ENCODE measurements at places on chromosomes 5 and 9. TPM values are rescaled to one million over a fixed set of nuclear protein-coding genes. Genes with fewer than 3 reads are reported as not detected.

The DROSHA gene
- 41.7 TPM for total RNA-seq

The KCNIP1 gene
- total RNA-seq, result not detected

The COL23A1 gene
- not detected for total RNA-seq

The GRK6 gene
- total RNA-seq, result 27.2 TPM

The ZBED3 gene
- total RNA-seq, result 2.5 TPM

The ADAMTS12 gene
- total RNA-seq, result 8.6 TPM

The CCL27 gene
- not detected for total RNA-seq

The BARHL1 gene
- total RNA-seq, result not detected

The SHISAL2B gene
- total RNA-seq, result not detected

The ZNF366 gene
- total RNA-seq, result not detected

The ACTBL2 gene
- not detected for total RNA-seq

The MEF2C gene
- total RNA-seq, result not detected

The SNX18 gene
- total RNA-seq, result 5.1 TPM

The GPR151 gene
- not detected for total RNA-seq

The TMC1 gene
- total RNA-seq, result 0.05 TPM

The LCP2 gene
- not detected for total RNA-seq

The ISOC1 gene
- 19.9 TPM for total RNA-seq

The NXNL2 gene
- 0.54 TPM for total RNA-seq

The SHC3 gene
- total RNA-seq, result 0.80 TPM

The ERBIN gene
- total RNA-seq, result 20.8 TPM

The CKMT2 gene
- not detected for total RNA-seq

The SEC24A gene
- total RNA-seq, result 14.7 TPM

The CLTA gene
- 383 TPM for total RNA-seq

The FAM153A gene
- total RNA-seq, result not detected

The GFRA3 gene
- 0.08 TPM for total RNA-seq

The PLPP7 gene
- total RNA-seq, result 0.05 TPM

The NRG2 gene
- 1.7 TPM for total RNA-seq

Data from A549 treated with CpdA at 1 μM for 4 hours (cell line).